ENCODE measurements at places on chromosomes 4 and X.

- ATAC-seq: no peak
Observed at GRCh38 chrX:66050140-66050569, 10.3 kb upstream of the VSIG4 start.

DNA sequence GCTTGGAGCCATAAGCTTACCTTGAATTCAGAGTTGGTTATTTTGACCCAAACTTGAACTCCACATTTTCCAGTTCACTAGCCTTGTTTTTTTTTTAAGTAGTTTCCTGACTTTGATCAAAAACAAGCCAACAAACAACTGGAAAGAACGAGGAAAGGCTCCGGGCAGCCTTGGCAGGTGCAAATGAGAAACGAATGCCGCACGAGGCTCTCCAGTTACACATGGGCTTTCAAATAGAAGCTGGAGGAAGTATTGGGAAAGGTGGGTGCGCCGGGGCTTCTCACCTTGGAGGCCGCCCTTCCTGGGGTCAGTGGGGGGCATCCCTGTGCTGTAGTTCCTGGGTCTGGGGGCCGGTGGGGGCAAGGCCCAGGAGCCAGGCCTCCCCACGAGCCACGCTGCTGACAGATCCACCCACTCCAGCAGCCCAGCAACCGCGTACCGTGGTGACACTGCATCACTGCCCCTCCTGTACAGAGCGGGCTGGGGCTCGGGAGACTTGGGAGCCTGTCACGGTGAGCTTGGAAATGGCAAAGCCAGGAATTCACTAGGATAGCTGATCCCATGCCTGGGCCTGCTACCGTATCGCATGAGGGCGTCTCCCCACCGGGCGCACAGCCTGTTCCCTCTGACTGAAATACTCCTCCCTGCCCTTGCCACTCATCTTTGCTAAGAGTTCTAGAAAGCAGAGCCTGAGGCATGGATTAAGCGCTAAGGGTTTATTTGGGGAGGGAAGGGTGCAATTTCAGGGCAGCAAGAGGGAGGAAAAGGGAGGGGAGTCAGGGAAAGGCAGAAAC is 50.9 kb upstream of the ADRA2C start:
- ATAC-seq: peak; percentile 47

DNA sequence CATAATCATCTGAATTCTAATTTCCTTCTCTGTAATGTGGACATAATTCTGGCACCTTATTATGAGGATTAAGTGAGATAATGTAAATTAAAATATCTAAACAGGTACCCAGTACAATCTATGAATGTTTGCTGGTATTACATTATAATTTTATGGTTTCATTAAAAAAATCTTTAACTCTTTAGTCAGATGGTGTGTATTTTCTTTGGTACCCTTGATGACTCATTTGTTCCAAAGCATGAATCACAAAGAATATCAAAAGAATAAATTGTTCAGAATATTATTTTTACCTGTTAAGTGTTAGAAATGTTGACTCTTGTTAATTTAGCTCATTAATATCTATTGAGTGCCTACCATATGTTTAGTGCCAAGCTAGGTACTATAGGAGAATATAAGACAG is 74.3 kb downstream of the SNX25 start:
- no peak for ATAC-seq

GRCh38 chrX:132539611-132540010 is 50.8 kb upstream of the MBNL3 start:
- ATAC-seq: no peak

- ATAC-seq: no peak
Observed at GRCh38 chr4:169027663-169028062, 17.6 kb upstream of the CBR4 start.

- peak; percentile 28 for ATAC-seq
Observed at GRCh38 chr4:6848717-6849305, 60.8 kb upstream of the TBC1D14 start.

- peak; percentile 42 for ATAC-seq
Observed at GRCh38 chrX:19875050-19875431, 12.4 kb downstream of the SH3KBP1 start.

DNA sequence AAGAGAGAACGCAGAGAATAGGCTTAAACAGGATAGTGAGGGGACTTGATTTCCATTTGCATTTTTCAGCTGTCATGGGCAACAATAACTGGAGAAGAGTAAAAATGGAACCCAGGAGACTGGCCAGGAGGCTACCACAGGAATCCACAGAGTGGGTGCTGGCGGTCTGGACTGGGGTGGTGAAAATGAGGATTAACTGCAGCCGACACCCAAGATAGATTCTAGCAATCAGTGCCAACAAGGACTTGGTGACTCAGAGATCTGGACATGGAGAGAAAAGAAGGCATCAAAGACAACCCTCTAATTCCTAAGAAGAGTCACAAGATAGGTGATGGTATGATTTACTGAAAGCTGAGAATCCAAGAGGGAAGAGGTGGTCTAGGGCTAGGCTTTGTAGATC is 102.8 kb downstream of the ATP8A1 start:
- no peak for ATAC-seq

- no peak for ATAC-seq
Observed at GRCh38 chr4:184808713-184809050, 17.1 kb downstream of the ACSL1 start.

- no peak for ATAC-seq
Observed at GRCh38 chrX:82711457-82711856, 796.6 kb upstream of the POU3F4 start.

GRCh38 chr4:187544461-187545053 is 451.0 kb upstream of the ZFP42 start:
- ATAC-seq: no peak

- no peak for ATAC-seq
Observed at GRCh38 chr4:85740431-85740861, 265.5 kb downstream of the ARHGAP24 start.

DNA sequence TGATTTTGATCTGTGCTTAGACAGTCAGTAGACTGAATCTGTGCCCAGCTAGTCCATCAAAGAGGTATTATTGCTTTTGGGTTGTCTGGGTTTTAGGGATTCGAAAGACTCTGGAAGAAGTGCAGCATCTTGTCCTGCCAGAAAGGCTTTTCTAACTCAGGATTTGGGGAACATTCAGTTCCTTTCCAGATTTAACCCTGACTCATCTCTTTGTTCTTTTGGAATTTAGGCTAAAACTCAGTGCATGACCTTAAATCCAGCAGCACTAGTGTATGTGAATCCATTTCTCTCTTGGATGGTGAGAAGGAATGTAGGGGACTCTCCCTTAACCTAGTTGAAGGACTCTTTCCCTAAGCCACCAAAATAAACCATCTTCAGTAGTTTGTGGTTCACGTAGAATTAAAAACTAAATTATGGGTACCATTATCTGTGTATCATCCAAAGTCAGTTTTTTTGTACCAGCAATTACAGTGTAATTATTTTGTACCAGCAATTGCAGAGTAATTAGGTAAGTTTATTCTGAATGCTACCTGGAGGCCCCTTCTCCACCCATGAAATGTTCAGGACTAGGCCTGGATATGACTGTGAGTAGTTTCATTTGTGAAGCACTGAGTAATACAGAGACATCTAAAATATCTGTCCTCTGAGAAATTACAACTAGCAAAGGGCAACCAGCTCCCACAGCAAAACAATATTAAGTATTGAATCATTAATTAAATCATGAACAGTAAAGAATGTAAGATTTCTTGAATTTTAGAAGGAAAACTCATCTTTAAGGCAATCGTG is 384.0 kb downstream of the TMA16 start:
- ATAC-seq: no peak

DNA sequence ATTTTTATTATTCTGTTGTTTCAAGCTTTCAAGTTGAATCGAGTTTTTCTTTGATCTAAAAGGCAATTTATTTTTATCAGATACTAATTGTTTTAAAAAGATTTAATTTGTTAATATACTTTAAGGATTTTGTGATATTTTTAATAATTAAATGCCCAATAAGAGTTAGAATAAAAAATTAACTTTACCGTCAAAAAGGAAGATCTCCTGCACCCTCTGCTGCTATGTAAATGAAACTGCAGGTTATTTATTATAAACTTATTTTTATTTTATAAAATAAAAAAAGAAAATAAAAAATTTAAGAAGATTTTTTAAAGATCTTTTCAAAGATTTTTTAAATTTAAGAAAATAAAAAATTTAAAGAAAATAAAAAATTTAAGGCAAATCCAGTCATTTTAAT is 166.1 kb downstream of the CCSER1 start:
- ATAC-seq: no peak

- ATAC-seq: peak; percentile 76
Observed at GRCh38 chr4:102439236-102439614, 61.9 kb upstream of the NFKB1 start.

GRCh38 chr4:83606898-83607297 is 71.0 kb downstream of the GPAT3 start:
- no peak for ATAC-seq

GRCh38 chrX:48824066-48824465 is 2.2 kb upstream of the ERAS start:
- ATAC-seq: no peak

GRCh38 chr4:37367901-37368300 is 123.4 kb downstream of the NWD2 start:
- ATAC-seq: no peak

GRCh38 chr4:177967328-177967727 is 525.1 kb upstream of the AGA start:
- no peak for ATAC-seq

DNA sequence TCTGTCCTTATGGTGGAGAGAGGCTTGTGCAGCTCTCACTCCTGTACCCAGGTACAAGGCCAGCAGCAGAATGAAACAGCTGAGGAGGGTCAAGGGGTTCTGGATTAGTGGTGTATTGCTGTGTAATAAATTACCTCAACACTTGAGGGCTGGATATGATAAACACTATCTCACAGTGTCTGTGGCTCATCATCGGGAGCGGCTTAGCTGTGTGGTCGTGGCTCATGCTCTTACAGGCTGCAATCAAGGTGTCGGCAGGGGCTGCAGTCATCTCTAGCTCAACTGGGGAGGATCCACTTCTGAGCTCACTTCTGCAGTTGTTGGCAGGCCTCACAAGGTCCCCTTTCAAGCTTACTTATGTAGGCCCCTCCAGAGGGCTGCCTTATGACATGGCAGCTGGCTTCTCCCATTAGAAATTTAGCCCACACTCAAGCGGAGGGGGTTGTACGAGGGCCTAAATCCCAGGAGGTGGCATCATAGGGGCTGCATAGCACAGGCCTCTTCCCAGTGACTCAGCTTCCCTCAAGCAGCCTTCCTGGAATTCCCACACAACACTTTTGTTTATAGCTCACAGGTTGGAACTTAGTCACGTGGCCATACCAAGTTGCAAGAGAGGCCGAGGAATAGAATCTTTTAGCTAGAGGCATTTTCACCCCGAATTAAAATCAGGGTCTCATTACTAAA is 148.2 kb upstream of the RPS6KA3 start:
- no peak for ATAC-seq

DNA sequence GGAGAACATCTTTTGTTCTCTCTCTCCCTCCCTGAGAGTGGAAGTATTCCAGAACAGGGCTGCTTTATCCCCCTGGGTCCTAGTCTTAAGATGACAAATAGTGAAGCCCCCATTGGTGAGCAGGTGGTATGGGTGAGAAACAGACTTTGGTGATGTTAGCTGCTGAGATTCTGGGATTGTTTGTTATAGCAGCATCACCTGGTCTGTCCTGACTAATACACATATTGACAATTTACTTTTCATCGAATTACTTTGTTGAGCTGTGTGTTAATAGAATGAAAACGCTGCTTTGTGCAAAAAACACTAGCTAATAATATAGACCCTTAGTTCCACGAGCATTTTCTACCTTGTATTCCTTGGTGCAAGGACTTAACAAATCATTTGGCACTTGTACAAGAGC is 133.5 kb downstream of the ASMT start:
- ATAC-seq: no peak

- no peak for ATAC-seq
Observed at GRCh38 chr4:6699388-6699787, 5.7 kb downstream of the S100P start.

- ATAC-seq: peak; percentile 87
Observed at GRCh38 chr4:54498661-54499111, 159.1 kb upstream of the KIT start.

GRCh38 chr4:26896636-26897035 is 36.0 kb downstream of the STIM2 start:
- no peak for ATAC-seq

DNA sequence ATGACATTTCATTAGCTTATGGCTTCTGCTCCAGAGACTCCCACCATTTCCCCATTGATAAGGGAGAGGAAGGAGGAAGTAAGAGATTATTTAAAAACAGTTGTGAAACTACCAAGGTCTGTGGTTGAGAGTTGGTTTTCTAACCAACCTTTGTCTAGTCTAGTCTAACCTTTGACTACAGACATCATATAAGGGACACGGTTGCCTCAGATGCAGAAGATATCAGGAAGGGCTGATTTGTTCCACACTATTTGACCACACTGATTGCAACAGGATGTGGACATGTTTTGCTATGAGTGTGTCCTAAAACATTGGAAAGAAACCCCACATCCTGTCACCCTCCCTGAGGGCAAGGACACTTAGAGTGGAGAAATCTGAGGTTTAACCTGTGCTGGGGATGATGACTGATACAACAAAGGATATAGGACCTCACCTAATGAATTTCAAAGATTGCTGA is 53.0 kb downstream of the COQ2 start:
- peak; percentile 54 for ATAC-seq

GRCh38 chrX:20352504-20352903 is 85.8 kb upstream of the RPS6KA3 start:
- no peak for ATAC-seq

DNA sequence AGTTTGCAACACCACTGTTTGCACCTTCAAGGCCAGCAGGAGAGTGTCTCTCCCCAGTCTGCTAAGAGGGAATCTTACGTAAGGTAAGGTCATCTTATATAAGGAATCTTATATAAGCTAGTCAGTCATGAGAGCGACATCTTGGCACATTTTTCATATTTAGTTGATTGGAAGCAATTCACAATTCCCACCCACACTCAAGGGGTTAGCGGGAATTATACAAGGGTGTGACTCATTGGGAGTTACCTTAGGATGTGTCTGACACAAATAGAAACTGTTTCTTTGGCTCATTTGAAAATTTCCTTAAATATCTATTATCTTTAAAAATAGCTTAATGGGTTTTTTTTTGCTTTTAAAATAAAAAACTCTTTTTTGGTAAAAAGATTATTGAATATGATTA is 62.1 kb upstream of the GRPR start:
- ATAC-seq: no peak

GRCh38 chrX:13885591-13885990 is 68.7 kb upstream of the GPM6B start:
- ATAC-seq: no peak

- ATAC-seq: no peak
Observed at GRCh38 chr4:629915-630641, 4.7 kb downstream of the PDE6B start.

DNA sequence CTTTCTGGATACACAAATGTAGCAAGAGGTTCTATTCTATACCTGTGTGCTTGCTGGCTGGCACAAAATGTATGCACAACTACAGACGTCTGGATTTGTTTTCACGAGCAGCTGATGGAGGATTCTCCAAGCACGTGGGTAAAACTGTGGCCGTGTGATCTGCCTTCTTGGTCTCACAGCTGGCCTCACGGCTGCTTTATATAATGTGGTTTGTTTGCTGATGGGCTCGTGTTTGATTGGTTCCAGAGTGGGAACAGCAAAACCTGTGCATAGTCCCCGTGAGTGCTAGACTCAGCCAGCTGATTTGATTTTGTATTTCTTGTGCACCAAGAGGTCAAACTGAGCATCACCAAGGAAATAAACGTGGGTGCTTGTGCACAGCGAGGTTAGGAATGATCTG is 262.6 kb upstream of the RPS6KA3 start:
- no peak for ATAC-seq
